ENCODE measurements at places on chromosomes 2 and 18. TPM values are rescaled to one million over a fixed set of nuclear protein-coding genes. Genes with fewer than 3 reads are reported as not detected.

- no peak for ATAC-seq
These were observed 36.0 kb upstream of the EVA1A start for GRCh38 chr2:75596784-75597183.

GRCh38 chr2:45293182-45293581 lies 283.9 kb upstream of the SIX2 start:
- ATAC-seq, result no peak

DNA sequence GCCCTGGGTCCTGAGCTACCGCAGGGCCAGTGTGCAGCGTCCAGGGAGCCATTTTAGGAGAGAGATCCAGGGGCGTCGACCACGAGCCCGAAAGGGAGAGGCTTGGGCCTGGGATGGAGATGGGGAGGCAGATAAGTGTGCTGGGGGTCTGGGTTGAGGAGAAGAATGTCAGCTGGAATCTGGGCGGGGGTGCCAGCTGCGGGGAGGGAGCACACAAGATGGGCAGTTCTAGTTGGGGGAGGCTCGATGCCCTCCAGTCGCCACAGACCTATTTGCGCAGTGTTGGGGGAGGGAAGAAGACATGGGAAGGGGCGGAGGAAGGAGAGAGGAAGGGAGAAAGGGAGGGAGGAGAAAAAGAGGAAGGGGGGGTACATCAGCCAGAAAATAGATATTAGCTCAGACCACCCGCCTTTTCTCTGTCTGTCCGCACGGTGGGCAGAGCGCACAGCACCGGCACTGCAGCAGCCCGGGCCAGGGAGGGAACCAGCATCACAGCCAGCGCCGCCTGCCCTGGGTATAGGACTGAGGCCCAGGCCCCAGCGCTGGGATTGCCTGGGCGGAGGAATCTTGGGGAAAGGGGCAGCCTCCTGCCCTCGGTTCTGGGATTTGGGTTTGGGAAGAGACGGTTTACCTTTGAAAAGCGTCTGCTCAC lies 1.9 kb upstream of the HOXD11 start:
- no peak for ATAC-seq

DNA sequence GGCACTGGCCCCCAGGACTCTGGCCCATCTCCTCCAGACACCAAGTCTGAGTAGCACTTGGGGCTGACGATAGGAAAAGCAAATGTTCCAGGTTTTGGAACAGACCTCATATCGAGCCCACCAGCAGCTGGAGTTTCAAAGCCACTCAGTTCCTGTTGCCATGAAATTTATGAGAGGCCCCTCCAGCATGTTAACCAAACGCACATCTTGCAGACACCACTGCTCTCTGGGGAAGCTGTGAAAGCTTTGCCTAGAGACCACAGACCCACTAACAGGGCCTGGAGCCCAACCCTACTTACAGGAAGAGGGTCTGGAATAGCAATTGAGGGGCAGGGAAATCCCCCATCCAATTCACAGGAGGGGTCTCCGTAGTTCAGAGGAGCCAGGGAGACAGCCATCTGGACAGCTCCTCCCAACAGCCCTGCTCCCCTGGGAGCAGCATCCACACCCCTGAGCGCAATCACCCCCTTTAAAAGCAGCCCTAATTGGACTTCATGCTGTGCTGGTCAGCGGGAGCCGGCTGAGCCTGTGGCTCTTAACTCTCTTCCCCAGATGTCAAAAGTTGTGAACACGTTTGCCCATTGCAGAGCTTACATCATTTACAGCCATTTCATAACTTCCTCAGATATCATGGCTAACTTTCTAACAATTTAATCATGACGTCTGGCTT lies 81.3 kb downstream of the TGFA start:
- no peak for ATAC-seq

- ATAC-seq, result no peak
These were observed 75.3 kb upstream of the CYP26B1 start for GRCh38 chr2:72222829-72223564.

DNA sequence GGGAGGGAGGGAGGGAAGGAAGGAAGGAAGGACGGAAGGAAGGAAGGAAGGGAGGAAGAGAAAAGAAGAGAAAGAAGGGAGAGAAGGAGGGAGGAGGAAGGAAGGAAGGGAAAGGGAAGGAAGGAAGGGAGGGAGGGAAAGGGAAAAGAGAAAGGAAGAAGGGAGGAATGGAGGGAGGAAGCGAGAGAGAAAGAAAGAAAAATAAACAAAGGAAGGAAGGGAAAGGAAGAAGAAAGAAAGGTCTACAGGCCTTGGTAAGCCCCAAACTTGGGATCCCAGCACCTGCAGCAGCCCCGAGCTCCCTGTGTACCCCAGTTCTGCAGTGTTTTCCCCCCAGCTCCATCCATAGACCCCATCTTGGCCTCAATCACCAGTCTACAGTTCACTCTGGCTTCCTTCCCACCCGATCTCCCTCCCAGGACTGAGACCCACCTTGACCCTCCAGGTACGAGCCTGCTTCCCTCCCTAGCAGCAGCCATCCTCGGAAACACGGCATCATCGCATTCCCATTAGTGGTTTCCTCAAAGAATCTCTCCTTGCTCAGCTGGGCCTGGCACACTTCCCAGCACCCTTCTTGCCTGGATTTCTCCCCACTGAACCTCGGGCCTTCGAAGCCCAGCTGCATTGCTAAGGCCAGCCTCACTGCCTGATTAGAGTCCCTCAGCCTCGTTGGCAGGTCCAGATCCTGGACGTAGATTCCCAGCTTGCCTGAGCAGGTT lies 46.1 kb upstream of the SH3BP4 start:
- ATAC-seq, result no peak

DNA sequence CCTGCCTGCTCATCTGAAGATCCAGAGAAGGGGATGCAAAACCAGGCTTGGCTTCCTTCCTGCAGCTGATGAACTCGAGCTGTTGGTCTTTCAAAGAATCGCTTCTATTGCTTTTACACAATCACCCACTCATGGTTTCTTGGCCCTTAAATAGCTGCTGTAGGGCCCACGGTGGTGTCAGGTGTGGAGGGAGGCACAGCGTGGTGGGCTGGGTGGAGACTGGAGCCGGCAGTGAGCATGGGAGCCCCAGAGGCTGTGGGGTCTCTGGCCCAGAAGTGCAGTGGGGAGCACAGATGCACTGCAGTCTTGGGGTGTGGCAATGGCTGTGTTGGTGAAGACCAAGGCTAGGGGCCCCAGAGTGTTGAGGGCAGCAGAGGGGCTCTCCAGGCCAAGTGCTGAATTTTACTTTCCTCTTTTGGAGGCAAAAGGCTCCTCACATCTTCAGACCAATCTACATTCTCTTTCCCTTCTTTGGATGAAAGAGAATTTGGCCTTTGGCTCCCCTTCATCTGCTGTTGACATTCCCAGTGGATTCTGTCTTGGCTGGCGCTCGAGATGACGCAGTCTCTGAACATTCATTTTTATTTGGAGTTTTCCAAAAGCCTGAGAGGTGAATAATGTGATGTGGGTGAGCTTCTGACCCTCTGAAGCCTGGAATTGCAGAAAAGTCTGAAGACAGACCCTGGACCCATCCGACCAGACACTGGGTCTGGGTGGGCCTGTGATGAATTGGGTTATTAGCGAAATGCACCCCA lies 70.1 kb upstream of the ASB18 start:
- no peak for ATAC-seq

DNA sequence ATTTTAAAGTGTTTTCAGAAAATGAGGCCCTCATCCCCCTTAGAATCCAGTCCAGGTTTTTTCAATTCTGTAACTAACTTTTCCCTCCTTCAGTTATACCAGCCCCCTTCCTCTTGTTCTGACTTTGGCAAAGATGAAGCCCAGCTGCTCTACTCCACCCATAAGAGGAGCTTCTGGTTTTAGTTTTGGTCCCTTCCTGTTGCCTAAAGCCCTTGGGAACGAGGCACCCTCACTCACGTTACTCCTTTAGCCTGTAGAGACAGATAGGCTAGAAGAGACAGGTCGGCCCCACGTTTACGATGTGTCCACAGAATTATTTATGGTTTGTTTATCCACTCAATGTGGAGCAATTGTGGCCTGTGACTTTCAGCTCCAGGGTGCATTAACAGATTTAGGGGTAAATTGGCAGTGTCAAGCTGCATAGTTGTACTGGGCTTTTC lies 454.2 kb upstream of the TNP1 start:
- no peak for ATAC-seq

DNA sequence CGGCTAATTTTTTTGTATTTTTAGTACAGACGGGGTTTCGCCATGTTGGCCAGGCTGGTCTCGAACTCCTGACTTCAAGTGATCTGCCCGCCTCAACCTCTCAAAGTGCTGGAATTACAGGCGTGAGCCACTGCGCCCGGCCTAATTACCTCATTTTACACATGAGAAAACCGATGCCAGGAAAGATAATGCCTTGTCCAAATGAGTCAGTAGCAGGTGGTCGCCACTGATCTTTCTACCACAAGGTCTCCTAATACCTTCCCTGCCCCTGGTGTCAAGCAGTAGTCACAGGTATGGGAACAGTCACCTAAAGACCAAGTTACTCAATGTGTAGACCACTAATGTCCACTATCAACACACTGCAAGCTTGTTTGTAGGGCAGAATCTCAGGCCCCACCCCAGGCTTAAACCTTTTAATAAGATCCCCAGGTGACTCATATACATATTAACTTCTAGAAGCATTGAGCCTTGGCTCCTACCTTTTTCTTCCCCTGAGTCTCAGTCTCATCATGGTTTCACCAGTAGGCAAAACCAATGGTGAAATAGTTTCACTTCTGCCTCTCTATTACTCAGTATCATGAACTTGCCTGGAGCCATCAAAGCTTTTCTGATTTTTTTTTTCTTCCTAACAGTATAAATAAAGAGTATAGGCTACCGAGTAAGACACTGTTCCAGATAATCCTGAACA lies 6.9 kb upstream of the EPB41L5 start:
- ATAC-seq, result peak; percentile 60

GRCh38 chr2:188219541-188219940 lies 72.1 kb upstream of the GULP1 start:
- ATAC-seq, result no peak

DNA sequence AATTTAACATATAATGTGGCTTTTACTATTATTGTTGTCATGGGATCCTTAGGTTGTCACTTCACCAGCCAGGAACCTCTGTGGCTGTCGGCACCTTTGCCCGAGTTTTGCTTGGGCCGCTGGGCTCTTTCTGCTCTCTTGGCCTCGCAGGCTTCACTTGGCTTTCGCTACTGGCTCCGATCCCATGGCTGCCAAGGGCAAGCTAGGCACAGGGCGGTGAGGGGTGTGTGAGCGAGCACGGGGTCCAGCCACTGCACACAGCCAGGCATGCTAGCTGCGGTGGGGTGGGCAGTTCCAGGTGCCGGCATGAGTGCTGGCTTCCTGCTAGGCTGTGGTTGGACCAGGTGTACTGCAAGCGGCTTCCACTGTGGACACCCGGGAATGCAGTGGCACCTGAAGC lies 23.4 kb upstream of the RAPGEF4 start:
- no peak for ATAC-seq

DNA sequence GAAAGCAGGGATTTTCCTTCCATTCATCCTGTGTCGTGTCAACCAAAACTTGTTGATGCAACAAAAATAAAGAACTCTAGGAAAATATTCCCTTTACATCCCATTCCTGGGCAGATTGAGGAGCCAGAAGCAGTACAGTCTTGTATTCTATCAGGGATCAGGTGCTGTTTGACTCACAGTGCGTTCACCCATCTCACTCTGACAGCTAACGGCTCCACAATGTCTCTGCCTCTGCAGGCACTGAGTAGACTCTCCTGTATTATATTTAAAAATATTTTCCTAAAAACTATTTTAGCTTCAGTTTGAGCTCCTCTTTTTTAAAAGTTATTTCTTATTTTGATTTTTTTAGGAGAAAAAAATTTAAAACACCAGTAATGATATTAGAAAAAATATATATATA lies 600.6 kb upstream of the SALL3 start:
- no peak for ATAC-seq

DNA sequence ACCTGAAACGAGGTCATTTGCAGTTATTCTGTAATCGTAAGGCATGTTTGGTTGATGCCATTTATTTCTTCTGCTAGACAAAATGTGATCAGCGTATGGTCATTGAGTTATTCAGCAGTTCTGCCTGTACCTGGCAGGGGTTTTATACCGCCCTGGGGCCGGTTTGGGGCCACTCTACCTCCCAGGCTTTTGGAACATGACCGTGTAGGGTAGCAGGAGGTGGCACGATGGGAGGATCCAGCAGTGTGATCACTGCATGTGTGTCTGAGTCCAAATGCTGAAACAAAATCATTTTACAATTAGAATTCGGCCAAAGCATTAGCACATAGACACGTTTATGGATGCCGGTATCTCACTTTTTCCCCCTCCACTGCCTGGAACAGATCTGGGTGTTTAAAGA lies 26.7 kb downstream of the LPIN1 start:
- ATAC-seq, result no peak

DNA sequence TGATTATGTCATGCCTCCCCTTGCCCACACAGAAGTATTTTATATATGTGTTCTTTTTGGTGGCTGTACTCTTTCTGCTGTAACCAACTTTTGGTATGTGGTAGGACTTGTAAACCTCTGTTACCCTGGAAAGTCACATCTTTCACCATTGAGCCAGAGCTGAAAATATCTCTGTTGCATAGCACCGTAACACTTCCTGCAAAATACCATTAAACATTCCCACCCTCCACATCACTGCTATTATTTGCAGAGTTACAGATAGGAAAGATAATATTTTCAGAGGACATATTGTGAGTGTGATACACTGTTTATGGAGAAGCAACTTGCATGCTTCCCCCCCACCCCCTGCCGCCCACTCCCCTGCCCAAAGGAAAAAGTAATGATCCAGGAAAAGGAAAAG lies 44.8 kb downstream of the CAB39 start:
- no peak for ATAC-seq

GRCh38 chr2:6496376-6496775 lies 369.3 kb downstream of the CMPK2 start:
- no peak for ATAC-seq

DNA sequence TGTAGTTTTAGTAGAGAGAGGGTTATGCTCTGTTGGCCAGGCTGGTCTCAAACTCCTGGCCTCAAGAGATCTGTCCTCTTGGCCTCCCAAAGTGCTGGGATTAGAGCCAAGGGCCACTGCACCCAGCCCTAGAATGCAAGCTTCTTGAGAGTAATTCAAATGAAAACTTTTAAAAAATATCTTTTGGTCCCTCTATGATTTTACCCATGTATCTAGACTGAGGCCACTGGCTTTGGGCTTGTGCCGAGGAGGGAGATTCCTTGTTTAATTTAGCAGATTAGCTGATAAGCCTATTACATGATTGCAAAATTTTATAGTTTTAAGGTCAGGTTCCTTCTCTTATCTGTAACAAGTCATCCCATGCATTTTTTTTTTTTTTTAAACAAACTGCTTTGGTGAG lies 59.5 kb upstream of the CCDC195 start:
- ATAC-seq, result no peak

- no peak for ATAC-seq
These were observed 17.0 kb upstream of the CYTIP start for GRCh38 chr2:157460897-157461296.

GRCh38 chr2:100214265-100214971 lies 72.0 kb upstream of the AFF3 start:
- ATAC-seq, result no peak

TEKT4 gene
- not detected for total RNA-seq

REG1B gene
- not detected for total RNA-seq

PLA2R1 gene
- not detected for total RNA-seq

SERPINB10 gene
- total RNA-seq, result not detected

PFN4 gene
- total RNA-seq, result not detected

SLC9A4 gene
- total RNA-seq, result 0.11 TPM

CCDC68 gene
- 0.16 TPM for total RNA-seq

DPYSL5 gene
- total RNA-seq, result not detected

CTLA4 gene
- total RNA-seq, result 282 TPM

CAPN13 gene
- not detected for total RNA-seq

DSC3 gene
- not detected for total RNA-seq
